ENCODE measurements at places on chromosomes 1 and 21.
A peak's percentile ranks its signal among the peaks of the same experiment; 100 is the strongest.

- DNase-seq, result no peak
Measured at GRCh38 chr1:226344441-226345259, 35.7 kb upstream of the LIN9 start.

DNA sequence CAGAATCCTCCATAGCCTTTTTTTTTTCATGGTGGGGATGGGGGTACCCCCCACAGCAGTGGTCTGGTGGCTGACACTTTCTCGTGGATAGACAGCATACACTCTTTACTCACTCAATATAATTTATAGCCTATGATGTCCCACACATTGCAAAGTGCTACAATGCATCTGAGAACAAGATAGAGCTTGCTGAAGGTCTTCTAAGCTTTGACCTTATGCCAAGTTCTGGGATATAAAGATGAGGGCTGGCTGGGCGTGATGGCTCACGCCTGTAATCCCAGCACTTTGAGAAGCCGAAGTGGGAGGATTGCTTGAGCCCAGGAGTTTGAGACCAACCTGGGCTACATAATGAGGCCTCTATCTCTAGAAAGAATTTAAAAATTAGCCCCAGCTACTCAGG lies 78.0 kb downstream of the MPZL1 start:
- DNase-seq, result no peak

GRCh38 chr1:11286735-11287410 lies 13.9 kb downstream of the UBIAD1 start:
- peak; percentile 21 for DNase-seq

- no peak for DNase-seq
Measured at GRCh38 chr21:42433946-42434551, 30.3 kb downstream of the UBASH3A start.

DNA sequence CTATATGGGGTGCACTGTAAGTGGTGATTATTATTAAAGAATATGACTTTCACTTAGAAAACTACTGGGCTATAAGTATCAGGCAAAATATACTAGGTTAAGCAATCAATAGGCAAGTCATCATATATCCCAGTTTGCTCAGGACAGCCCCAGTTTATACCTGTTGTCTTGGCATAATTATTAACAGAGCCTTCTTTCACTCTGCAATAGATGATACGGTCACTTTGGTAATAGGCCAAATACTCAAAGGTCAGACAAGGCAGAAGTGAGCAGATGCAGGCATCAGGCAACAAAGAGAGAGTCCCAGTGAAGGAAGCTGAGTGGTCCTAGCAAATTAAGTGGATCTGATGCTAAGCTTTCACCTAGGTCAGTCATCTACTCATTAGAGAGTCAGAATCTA lies 599.9 kb downstream of the LMO4 start:
- DNase-seq, result no peak

GRCh38 chr1:214349781-214350180 lies 68.8 kb downstream of the SMYD2 start:
- DNase-seq, result peak; percentile 67

GRCh38 chr1:224300346-224300745 lies 29.6 kb downstream of the NVL start:
- peak; percentile 75 for DNase-seq

DNA sequence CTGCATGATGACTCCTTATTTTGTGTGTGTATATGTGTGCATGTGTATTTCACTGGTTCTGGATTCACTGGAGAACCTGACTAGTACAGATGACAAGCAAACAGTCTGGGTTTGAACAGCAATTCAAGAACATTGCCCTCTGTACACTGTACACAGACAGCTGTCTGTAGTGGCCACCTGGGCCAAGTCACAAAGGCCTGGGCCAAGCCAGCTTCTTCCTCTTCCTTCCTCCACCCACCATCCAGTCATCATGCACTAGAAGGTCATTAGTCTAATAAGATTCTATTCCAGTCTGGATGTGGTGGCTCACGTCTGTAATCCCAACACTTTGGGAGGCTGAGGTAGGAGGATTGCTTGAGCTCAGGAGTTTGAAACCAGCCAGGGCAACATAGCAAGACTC lies 155.9 kb downstream of the ELAVL4 start:
- DNase-seq, result no peak

DNA sequence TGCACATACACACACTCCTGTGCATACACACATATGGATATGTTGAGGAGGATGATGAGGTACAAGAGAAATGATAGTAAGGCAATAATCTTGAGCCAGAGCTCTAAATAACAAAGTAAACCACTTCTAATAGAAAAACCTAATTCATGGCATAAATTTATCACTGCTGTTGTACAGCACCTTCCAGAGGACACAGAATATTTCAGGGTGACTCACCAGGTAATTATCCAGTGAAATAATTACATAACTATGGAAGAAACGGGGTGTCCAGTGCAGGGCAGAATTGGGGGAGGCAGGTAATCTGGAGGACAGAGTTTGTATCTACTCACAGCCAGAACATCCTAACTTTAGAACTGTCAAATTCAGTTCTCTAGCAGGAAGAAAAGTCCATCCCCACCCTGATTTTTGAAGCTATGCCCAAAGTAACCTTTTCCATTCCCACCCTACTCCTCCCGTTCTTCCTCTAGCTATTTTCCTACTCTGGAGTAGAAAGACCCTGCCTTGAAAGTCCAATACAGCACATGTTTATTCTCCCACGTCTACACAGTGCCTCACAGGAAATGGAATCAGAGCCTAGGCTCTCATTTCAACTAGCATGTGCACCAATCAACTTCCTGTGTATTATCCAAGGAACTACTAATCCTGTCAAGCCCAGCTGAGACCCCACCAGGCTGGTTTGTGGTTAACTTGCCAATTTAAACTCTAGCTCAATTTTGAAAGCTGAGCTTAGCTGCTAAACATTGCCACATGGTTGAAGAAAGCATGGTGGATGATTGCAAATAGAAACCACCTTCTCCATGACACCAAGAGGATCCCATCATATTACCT lies 96.6 kb downstream of the PTPN14 start:
- DNase-seq, result peak; percentile 89

DNA sequence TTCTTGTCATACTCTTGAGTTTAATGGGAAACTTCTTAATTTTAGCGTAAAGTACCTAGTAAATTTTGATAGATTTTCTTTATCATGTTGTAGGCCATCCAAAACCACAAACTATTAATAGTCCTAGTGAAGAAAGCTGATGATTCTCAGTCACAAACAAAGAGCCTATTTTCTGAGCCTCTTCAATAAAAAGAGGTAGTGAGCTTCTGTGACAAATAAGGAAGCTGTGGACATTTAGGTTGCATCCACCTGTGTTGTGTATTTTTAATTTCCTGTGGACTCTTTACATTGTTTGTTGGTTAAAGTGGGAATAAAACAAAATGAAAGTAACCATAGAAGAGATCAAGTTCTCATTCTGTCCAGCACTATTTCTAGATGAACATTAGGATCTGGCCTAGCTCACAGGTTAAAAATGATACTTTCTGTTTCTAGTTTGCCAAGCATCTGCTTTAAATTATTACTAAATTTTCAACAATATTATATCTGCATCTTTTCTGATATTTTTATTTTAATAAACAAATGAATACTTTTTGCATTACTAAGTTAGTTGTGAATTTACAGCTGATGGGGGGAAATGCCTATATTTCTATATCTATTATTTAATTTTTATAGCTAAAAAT lies 702.2 kb upstream of the ADGRL4 start:
- DNase-seq, result no peak

GRCh38 chr21:25867061-25867460 lies 132.3 kb downstream of the GABPA start:
- no peak for DNase-seq

- DNase-seq, result no peak
Measured at GRCh38 chr1:241839369-241839979, 8.5 kb upstream of the EXO1 start.

DNA sequence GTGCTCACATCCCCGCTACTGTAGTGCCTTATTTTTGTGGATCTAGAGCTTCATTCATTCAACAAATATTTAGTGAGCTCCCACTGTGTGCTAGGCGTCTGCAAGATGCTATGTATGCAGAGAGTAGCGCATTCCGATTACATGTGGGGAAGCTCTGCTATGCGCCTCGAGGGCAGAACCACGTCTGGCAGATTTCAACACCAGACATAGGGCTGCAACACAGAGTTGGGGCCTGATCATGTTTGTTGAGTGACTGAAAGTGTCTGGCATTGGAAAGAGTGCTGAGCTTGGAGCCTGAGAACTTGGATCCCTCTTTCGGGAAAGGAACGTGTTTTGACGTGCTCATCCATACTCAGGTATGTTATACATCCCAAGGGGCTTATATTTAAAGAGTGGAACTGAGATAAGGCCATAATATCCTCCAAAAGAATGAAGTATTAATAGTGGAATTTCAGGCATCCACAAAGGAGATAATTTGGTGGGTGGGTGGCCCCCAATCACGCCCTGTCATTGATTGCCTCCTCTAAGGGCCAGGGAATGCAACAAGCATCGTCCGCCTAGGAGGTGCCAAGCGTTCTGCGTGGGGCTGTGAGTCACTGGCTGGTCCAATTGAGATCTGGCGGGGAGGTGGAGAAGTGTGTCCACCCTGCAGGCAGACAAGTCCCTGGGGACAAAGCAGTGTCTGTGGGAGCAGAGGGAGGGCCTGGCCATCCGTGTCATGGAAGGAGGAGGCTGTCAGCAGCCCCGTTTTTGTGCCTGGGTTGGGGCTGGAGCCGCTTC lies 62.8 kb upstream of the ZBTB40 start:
- peak; percentile 68 for DNase-seq

Measured in fibroblast of skin of abdomen (primary cell).